ENCODE measurements at places on chromosomes 3 and 15.

GRCh38 chr3:32403663-32404062 is 12.0 kb downstream of the CMTM7 start:
- DNase-seq: no peak

DNA sequence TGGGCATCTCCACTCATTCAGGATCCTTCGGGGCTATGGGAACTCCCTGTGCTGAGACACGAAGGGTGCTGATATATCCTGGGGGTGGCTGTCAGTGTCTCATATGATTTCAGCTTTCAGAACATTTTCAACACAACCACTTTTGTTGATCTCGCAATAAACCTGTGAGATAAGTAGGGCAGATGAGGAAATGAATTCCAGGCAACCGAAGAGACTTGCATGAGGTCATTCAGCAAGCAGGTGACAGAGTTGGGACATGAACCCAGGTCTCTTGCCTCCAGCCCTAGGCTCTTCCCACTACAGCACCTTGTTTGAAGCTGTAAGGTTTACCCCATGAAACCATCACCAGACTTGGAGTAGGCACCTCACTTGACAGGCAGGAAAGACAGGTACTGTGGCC is 16.6 kb downstream of the DUOX1 start:
- no peak for DNase-seq

DNA sequence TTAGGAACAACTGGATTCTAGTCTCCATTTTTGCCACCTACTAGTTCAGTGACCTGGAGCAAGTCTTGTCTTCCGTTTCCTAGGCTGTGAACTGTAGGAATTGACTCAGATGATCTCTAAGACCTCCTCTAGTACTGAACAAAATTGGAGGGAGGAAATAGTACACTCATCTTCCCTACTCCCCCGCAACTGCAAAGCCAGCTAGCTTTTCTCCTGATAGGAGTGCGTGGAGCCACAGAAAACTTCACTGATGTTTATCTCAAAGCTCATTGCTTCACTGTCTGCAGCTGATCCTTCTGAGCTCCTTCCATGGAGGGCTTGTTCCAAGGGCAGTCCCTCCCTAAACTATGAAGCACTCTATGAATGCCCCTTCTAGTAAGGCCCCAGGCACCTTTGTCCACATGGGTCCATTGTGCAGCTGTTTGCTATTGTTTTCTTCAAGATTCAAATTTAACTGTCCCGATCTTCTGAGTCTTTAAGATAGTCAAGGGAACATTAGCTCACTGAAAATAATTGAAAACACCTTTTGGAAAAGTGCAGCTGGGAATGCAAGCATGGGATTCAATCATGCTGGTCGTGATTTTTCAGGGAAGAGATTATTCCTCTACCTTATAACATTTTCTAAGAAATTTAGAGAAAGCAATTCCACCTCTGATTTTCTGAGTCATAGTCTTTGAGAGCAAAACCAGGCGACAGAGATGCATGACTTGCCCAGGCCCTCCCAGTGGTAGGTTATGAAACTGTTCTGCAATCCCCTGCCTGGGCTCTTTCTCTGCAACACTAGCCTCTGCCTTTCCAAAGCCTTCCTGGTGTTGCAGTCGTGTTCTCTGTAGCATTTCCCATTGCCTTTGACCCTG is 24.3 kb downstream of the FILIP1L start:
- DNase-seq: no peak

DNA sequence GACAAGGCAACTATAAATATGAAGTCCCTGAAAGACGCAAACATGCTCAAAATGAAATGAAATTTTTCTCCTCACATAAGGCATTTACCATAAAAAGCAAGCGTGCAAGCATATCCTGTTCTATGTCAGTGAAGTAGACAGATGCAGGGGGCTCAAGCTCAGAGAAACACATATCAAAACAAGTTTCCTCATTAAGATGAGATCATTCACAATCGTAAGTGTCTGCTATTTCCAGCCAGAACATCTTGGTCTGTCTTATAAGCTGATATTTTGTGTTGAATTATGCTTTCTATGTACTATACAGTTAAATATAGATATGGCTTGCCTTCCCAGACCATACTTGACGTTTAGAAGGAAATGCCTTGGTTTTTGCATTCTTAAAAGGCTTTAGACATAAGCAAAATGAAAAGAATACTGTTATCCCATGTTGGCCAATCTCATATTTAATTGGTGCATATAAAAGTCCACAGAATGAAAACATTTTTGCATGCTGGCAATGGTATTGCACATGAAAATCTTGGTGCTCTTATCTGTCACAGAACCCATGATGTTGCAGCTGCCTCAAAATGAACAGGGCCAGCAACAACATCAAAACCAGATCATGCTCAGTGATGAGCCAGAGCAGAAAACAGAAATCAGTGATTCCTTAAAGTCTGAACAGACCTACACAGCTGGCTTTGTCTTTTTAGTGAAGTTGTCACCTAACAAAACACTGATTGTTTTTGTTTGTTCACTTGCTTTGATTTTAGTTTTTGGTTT is 65.4 kb downstream of the SIDT1 start:
- no peak for DNase-seq

- no peak for DNase-seq
Measured at GRCh38 chr3:177461765-177462164, 264.5 kb upstream of the TBL1XR1 start.

DNA sequence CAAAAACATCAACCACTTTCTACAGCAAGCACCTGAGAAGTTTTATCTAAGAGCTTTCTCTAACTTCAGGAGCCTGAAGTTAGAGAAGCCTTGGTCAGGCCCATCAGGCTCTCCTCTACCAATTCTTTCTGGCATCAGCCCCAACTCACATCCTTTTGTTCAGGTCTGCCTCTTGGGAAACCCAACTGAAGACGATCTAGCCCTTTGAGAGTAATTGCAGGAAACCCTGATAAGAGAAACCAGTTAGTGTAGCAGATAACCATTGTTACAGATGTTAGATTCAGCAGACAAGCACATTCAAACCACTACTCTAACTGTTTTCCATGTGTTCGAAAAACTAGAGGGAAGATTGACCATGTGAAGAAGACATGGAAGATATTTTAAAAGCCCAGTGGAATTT is 27.0 kb upstream of the DYNC1LI1 start:
- no peak for DNase-seq

GRCh38 chr15:60704129-60704528 is 225.2 kb upstream of the ICE2 start:
- no peak for DNase-seq

- DNase-seq: no peak
Measured at GRCh38 chr3:154314152-154314551, 10.1 kb downstream of the DHX36 start.

GRCh38 chr15:36469311-36469966 is 110.0 kb upstream of the CDIN1 start:
- DNase-seq: no peak

DNA sequence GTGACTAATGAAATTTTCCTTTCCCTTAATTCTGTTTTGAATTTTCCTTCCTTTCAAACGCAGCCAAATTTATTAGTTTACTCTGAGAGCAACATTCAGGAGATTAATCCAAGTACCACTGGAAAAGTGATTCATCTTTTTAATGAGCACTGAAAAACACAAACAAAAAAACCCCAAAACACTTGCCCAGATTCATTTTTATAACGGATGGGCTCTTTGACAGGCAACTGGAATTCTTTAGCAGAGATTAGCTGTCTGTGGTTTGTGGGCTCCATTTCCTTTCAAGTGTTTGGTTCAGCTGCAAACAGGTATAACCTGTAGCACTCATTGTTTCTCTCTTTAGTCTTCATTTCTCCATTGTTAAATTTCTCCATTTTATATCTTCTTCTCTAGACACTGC is 3.1 kb upstream of the POLR2M start:
- no peak for DNase-seq

- DNase-seq: peak; percentile 39
Measured at GRCh38 chr3:108552267-108553159, 36.7 kb downstream of the CIP2A start.

- no peak for DNase-seq
Measured at GRCh38 chr3:13415236-13415986, 4.7 kb downstream of the NUP210 start.

- DNase-seq: no peak
Measured at GRCh38 chr15:84834229-84834955, 17.2 kb downstream of the ALPK3 start.

DNA sequence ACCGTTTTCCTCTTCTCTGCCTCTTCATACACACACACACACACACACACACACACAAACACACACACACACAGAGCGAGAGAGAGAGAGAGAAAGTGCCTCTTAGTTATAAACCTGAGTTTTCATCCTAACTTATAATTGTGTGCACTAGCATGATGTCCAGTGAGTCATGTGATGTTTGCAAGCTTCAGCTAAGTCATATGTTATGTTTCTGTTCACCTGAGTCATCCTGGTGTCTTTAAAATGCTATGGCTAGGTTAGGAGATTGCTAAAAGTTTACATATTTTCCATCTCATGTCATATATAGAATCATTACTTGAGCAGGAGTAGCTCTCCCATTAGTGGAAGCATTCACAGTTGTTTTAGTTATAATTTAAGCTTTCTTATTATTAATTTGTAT is 155.8 kb downstream of the EPHA6 start:
- DNase-seq: no peak

- no peak for DNase-seq
Measured at GRCh38 chr15:26712335-26712734, 60.5 kb downstream of the GABRB3 start.

GRCh38 chr15:82969353-82969752 is 16.7 kb upstream of the RAMAC start:
- DNase-seq: no peak

GRCh38 chr15:77010857-77011256 is 15.9 kb downstream of the PSTPIP1 start:
- DNase-seq: no peak

DNA sequence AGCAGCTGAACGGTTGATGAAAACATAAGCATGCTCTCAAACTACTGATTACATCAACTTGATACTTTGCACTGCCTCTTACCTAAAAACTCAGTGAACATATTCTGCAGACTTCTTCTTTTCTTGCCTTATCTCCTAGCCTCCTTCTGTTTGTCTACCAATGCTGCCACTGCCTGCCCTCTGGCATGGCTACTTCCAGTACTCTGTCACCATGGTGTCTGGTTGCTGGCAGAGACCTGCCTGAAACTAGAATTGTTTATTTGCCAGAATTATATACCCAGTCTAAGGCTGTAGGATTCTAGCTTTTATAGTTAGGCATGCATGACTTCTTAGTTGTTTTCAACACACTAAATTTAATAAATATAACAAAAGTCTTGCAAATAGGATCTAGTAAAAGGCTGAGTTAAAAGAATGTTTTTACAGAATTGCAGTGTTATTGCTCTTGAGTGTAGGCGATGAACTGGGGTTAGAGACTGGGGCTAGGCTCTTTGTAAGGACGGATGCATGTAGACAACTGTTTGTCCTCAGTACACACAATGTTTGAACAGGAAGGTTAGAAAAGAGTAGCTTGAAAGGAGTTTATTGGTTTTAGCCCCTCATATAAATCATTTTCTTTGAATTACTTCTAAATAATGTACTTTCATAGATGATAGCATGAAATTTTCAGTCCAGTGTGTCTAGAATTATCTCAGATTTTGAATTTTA is 116.3 kb downstream of the KCNAB1 start:
- DNase-seq: no peak

DNA sequence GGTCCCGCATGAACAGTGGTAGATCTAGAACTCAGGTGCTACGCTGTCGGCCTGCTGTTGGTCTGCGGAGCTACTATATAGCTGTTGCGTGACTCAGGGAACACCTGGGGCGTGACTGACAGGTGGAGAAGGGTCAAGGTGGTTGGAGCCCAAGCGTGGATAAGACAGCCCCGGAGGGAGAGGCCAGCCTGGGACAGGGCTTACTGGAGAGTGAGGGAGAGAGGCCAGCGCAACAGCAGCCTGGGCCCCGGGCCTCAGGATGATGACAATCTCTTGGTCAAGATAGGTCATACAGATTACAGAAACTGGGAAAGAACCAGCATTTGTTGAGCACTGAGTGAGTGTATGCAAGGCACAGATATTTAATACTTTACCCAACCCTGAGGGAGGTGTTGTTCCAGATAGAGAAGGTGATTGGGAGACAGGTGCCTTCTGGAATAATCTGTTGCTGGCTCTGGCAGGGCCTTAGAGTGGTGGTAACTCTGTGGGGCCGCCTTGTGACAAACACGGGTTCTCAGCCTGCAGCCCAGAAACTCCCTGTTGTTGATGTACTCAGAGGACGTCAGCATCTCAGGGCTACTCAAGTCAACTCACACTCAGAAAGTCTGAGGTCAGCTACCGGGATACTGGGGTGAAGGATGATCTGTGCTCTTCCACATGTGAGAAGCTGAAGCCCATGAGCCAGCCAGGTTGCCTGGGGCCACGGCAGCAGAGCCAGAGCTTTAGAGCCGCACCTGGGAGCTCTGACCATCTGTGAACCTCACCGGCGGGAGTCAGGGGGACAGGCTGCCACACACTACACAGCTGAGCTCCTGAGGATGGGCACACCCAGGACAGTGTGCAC is 265.4 kb upstream of the HES1 start:
- no peak for DNase-seq

DNA sequence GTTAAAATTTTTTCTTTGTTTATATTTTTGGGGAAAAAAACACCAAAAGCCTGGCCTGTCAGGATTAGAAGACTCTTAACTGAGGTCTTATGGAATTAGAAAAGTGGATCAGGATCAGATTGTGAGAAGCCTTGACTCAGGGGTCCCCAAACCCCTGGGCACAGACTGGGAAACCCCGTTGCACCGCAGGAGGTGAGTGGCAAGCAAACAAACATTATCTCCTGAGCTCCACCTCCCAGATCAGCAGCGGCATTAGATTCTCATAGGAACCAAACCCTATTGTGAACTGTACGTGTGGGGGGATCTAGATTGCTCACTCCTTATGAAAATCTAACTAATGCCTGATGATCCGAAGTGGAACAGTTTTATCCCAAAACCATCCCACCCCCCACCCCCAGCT is 117.2 kb downstream of the TCF12 start:
- DNase-seq: no peak

DNA sequence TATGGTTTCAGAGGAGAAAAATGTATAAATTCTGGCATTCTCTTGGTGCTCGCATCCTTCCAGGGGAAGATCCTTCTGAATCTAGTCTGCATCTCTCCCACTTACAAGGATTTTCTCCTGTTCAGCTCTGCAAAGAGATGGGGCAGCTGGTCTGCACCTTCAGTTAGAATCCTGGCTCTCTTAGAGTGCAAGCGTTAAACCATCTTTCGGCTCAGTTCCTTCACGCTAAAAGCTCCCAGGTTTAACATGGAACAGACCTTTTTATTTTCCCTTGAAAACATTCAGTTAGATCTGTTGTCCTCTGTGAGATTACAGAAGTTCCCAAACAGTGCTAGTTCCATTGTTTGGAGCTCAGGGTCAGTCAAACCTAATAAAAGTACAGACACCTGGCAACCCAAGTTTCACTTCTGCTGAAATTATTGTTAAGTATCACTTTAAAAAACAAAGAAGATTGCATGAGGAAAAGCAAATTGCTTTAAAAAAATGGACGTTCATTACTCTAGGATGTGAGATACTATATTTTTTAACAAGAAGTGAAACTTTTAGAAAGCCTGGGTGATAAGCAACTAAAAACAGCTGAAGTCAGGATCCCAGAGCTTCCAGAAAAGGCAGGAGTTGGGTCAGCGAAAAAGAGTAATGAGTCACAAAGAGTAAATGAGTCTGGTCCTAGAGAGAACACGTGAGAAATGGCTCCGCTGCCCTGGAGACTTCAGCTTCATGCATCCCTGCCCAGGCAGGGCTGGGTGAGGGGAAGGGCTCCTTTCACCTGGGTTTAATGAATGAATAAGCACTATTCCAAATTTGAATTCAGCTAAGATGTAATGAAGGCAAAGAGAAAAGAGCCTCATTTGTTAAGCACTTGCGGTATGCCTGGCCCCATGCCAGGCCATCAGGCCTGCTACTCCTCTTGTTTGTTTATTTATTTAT is 63.3 kb downstream of the ABTB1 start:
- DNase-seq: no peak

Data from bone marrow (tissue), 2 donors.